ENCODE measurements at places on chromosomes 5 and 9.

- no peak for DNase-seq
Observed at GRCh38 chr9:4850603-4851310, 58.0 kb downstream of the RCL1 start.

DNA sequence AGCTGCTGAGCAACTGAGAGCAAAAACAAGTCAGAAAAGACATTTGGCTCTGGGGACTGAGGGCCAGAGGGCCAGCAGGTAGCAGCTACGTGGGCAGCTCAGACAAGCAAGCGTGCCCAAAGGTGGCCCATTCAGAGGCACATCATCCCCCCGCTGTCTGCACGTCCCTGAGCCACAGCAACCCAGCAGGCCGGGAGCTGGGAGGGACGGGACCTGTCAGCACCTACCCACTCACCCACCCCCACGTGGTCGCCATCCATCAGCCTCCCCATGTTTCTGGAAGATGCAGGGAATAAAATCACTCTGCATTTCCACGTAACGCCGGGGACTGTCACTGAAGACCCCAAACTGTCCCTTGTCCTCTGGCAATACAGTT lies 167.8 kb downstream of the COL23A1 start:
- DNase-seq = no peak

GRCh38 chr9:89890326-89890980 lies 285.6 kb downstream of the GADD45G start:
- DNase-seq = no peak

DNA sequence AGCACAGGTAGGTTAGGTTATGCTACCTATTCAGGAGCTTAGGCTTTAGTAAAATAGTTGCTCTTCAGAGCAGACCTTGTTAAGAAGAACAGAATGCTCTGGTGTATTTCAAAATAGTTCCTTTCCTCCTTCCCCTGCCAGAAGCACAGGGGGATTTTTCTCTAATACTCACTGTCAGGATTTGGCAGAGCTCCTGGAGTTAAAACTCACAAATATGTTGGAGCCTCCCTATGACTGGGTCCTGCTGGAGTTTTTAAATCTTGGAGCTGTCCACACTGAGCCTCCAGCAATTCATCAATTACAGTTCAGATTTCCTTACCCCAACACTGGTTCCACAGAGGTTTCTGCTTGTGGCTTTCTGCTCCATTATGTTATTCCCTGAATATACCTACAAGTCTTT lies 1233.8 kb upstream of the WWC1 start:
- no peak for DNase-seq

DNA sequence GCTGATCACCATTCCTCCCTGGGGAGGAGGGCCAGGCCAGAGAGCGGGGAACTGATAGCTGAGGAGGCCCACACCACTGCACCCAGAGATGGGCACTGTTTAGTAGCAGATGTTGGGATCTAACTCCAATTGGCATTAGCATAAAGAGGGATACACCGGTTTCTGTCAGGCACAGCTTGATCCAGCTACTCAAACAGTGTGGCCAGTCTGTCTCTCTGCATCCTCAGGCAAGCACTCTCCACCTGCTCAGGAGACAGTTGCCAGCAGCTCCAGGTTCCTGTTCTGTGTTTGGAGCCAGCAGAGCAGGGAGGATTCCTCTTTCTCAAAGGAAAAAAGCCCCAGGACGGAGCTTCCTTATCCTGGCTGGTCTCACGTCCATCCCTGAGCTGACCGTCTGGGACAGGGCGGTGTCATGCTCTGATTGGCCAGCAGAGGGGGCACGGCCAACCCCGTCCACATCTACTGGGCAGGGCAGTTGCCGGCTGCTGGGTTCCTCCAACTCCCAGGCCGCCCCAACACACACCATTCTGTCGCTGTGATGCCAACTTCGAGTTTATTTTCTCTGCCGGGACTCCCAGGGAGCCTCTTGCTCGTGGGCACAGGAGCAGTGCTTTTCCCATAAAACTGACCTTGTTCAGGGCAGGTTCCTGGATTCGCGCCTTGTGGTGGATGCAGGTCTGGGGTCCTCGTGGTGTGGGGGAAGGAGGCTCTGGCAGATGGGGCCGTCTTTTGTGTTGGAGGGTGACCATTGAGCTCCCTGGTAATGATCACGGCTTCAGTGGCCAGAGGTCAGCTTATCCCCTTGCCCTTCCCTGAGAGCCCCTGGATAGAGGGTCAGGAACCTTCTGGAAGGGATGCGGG lies 47.9 kb downstream of the COL5A1 start:
- DNase-seq = no peak

DNA sequence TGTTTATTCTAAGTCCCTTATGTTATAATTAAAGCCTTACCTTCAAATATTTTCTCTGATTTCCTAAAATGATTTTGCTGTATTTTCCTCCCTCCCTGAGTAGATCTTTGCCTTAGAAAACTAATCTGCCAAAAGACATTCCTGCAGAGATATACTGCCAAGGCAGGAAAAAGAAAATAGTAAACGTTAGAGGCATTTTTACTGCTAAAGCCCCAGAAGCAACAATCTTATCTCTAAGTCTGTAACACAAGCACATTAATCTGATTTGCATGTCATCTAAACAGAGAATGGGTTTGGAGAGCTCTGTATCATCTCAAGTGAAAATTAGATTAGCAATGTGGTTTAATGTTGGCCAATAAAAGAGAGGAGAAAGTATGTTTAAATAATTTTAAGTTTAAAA lies 847.7 kb downstream of the MAT2B start:
- no peak for DNase-seq

- DNase-seq = no peak
Observed at GRCh38 chr9:137832830-137833590, 44.6 kb upstream of the CACNA1B start.

- no peak for DNase-seq
Observed at GRCh38 chr9:19785230-19785629, 3.6 kb downstream of the SLC24A2 start.

GRCh38 chr5:132298298-132299212 lies 4.4 kb downstream of the SLC22A4 start:
- DNase-seq = no peak

- no peak for DNase-seq
Observed at GRCh38 chr9:98539954-98540353, 168.8 kb downstream of the GABBR2 start.

DNA sequence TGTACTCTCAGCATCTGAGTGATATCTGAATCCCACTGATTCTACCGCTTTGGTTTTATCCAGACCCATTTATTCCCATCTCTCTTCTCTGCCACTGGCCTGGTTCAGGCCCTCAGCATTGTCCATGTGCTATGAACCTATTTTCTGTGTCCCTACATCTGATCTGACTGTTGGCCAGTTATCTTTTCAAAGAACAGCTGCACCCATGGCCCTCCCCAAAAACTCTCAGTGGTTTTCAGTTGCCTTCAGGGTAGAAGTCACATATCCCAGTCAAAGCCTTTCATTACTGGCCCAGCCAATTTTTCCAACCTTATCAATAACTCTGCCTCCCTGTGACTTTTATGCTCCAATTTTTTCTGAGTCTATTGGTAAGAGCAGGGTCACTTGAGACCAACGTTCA lies 297.0 kb downstream of the TRIM32 start:
- no peak for DNase-seq

GRCh38 chr5:151115272-151115905 lies 34.6 kb upstream of the TNIP1 start:
- DNase-seq = peak; percentile 59

GRCh38 chr5:52801329-52801728 lies 13.6 kb downstream of the ITGA1 start:
- no peak for DNase-seq

DNA sequence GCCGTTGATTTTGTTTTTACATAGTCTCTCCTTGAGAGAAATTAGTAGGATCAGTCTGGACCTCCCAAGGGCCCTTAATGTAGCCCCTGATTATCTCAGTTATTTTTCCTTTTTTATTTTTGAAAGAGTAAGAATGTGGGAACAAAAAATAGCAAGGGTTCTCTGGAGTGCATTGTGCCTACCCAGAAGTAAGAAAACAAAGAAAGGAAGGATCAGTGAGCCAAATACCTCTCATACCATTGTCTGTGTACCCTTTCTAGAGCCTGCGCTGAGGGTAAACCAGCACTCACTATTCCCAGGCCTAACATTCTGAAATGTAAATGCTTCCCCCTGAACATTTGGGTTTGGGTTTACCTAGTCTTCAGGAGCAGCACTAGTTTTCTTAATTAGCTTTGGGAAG lies 213.0 kb upstream of the TARS1 start:
- no peak for DNase-seq

Data from activated CD8-positive, alpha-beta memory T cell treated with anti-CD3 and anti-CD28 coated beads for 1 hour (primary cell).